ENCODE measurements at places on chromosomes 5 and 9. TPM values are rescaled to one million over a fixed set of nuclear protein-coding genes. Genes with fewer than 3 reads are reported as not detected.

- peaks cover 23% of the 10 kb centered on the region for H3K4me1 ChIP-seq
- no peaks in the 10 kb centered on the region for H3K27me3 ChIP-seq
- DNase-seq: no peak
- no peak overlapping the region for H3K27ac ChIP-seq
These were observed 95.0 kb downstream of the NR6A1 start for GRCh38 chr9:124676159-124676551.

DNA sequence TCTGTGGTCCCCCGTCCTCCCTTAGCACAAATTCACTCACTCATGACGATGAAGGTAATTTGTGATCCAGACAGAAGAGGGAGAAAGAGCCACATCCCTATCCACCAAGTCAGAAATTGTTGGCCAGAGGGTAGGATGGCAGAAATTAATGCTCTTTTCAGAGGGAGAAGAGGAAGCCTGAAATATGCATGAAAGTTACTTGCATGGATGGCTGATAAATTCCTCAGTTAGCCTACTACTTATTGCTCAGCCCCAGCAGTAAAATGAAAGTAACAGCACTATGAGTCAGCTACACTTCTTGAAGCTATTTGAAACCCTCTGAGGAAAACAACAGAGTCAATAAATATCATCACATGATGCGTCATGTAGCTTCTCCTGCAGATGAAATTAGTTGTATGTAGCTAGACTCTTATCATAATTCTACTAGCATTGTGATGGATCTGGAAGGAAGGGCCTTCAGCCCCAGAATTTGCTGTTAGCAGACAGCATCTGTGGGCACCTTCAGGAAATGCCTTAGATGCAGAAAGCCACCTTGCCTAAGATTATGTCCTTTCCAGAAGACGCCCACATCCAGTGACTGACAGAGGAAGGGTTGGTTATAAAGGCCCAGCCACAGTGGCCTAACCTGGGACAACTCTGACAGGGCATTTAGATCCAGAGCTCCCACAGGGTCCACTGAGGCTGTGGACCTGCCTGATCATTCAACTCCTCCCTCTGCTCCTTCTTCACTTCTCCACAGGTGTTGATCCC, 81.2 kb upstream of the CCDC112 start:
- no peaks in the 10 kb centered on the region for H3K27me3 ChIP-seq
- no peaks in the 10 kb centered on the region for H3K4me1 ChIP-seq
- H3K36me3 ChIP-seq: no peaks in the 10 kb centered on the region
- no peak overlapping the region for H3K4me3 ChIP-seq
- no peak for DNase-seq

DNA sequence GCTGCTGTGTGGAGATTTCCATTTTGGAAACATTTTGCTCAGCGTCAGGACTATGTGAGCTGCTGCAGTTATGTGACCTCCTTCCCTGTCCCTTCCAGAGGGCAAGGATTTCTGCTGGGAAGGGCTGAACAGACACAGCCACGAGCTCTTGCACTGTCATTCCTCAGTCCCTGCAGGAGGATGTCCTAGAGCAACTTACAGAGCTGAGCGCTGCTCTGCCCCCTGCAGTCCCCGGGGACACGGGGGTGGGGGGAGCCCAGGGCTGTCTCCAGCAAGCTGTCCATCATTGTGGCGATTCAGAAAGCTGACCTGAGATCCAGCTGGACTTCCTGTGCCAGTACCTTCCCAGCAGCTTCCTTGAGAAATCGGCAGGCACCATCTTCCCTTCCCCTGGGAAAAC, 28.0 kb upstream of the MAP1B start:
- H3K27ac ChIP-seq: no peak overlapping the region
- peaks cover 3% of the 10 kb centered on the region for H3K27me3 ChIP-seq
- H3K4me3 ChIP-seq: no peak overlapping the region
- DNase-seq: peak; percentile 11

DNA sequence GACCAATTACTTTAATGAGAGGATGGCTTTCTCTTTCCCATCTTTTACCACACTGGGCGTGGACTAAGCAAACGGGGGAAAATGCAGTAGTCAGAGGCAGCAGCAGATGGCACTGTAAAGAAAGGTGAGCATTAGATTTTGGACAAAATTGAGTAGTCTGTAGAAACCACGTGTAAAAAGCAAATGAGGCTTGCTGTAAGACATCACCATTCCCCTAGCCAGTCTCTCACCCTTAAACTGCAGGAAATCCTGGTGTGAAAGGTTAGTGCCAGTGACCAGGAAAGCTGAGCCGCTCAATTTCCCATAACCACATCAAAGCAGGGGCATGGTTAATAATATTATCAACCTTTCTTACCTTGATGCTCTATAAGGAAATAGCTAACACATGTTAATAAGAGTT, 31.8 kb downstream of the SPATA31C2 start:
- H3K4me3 ChIP-seq: no peak overlapping the region
- H3K36me3 ChIP-seq: no peaks in the 10 kb centered on the region
- no peak overlapping the region for H3K27ac ChIP-seq
- H3K27me3 ChIP-seq: no peaks in the 10 kb centered on the region
- no peaks in the 10 kb centered on the region for H3K4me1 ChIP-seq

- no peaks in the 10 kb centered on the region for H3K27me3 ChIP-seq
- no peak overlapping the region for H3K27ac ChIP-seq
- no peak overlapping the region for H3K4me3 ChIP-seq
- no peak for DNase-seq
These were observed 33.7 kb downstream of the OSTF1 start for GRCh38 chr9:75121914-75122558.

GRCh38 chr9:28899926-28900325, 1326.6 kb upstream of the C9orf72 start:
- H3K36me3 ChIP-seq: no peaks in the 10 kb centered on the region
- no peaks in the 10 kb centered on the region for H3K4me1 ChIP-seq
- DNase-seq: no peak
- no peak overlapping the region for H3K4me3 ChIP-seq

DNA sequence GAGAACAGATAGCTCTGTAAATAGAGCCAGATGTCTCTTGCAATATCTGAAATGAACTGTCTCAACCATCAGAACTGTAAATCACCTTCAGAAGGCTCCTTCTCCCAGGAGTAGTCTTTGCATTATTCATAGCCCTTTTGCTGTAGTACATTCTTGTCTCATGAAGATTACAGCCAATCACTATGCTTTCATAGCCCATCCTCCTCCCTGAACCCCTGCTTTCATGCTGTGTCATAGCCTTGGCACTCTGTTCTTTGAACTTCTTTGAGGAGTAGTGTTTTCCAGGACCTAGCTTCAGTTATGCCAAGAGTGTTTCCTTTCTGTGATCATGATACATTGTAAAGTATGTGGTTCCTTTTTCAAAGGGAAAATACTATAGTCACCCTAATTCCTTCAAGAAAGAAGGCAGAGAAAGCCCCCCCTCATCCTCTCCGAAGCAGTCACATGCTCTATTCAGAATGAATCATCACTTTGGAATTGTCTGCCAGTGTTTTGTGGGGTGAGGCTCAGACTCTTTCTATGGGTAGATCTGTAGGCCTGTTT, 61.1 kb downstream of the GRIA1 start:
- H3K27ac ChIP-seq: no peak overlapping the region
- H3K4me1 ChIP-seq: no peaks in the 10 kb centered on the region
- H3K4me3 ChIP-seq: no peak overlapping the region
- H3K27me3 ChIP-seq: no peaks in the 10 kb centered on the region

DNA sequence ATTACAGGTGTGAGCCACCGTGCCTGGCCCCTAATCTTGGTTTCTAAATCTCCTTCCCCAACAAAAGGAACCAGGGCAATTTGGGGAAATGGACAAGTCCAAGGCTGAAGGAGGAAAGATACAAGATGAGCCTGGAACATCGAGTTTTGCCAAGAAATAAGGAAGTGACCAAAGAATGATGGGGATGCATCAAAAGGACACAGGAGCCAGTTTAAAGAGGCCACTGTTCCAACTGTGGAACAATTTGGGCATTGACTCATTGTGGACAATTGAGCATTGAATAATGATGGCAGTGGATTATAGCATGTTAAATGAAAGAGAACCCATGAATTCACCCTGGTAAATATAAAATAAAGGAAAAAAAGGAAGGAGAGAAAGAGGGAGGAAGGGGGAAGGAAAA, 47.5 kb downstream of the DUSP1 start:
- peaks cover 12% of the 10 kb centered on the region for H3K4me1 ChIP-seq
- no peaks in the 10 kb centered on the region for H3K36me3 ChIP-seq
- no peak overlapping the region for H3K4me3 ChIP-seq

DNA sequence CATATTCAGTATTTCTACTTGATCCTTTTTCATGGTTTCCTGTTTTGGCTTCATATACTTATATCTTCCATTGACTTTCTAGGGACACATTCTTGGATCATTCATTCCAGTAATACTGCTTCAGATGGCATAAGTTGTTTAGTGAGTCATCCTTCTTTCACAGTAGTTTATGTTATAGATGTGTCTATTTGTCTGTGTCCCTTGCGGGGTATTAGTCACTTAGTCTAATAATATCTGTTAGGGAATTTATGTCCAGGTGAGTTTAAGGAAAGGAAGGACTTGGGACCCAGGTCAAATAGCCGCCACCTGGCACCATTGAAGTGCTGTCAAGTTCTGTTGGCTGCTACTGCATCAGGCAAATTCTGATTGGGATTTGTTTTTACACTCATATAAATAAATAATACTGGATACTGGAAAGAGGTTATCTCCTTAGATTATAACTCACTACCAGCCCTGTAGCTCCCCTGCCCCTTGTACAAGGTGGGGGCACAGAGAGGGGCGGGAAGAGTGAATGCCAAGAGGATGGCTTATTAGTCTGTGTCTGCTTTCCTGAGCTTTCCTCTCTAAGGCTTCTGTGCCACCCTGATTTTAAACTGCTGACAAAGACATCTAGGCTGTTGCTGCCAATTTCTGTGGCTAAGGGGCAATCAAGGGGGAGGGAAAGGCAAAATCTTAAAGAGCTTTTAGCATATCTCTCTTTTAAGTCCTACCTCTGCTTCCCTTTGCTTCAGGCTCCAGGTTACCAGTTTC, 64.9 kb downstream of the CDC42SE2 start:
- H3K27me3 ChIP-seq: no peaks in the 10 kb centered on the region
- no peaks in the 10 kb centered on the region for H3K4me1 ChIP-seq
- no peaks in the 10 kb centered on the region for H3K36me3 ChIP-seq
- H3K4me3 ChIP-seq: no peak overlapping the region

DNA sequence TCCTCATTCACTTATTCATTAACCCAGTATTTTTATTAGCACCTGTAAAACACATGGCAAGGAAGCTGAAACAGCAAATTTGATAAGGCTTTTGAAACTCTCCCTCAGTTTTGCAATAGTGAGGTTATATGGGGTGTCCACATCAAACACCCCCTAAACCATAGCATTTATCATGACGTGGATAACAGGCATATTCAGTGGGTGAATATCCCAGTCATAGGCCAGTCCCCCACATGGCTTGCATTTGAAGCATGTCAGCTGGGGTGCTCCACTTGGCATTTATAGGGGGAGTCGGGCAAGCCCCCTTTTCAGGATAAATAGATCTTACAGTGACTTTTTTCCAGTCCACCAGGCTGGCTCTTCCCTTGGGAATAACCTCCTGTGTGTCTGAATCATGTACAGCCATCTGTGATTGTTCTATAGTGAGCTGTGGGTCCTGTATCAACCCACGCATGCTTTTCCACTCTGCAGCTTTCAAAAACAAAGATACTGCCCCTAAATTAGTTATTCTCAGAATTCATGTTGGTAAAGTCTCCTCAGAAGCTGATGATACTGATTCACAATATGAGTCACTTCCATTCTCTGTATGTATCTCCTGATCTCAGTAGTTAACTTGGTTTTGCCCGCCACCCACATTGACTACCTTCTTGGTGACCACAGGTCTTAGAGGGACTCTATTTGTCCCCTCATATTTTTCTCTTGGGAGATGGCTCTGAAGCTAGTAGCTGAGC, 84.4 kb upstream of the SPIN1 start:
- H3K4me3 ChIP-seq: no peak overlapping the region
- no peaks in the 10 kb centered on the region for H3K36me3 ChIP-seq
- H3K4me1 ChIP-seq: no peaks in the 10 kb centered on the region
- no peak overlapping the region for H3K27ac ChIP-seq
- no peaks in the 10 kb centered on the region for H3K27me3 ChIP-seq
- DNase-seq: no peak

DNA sequence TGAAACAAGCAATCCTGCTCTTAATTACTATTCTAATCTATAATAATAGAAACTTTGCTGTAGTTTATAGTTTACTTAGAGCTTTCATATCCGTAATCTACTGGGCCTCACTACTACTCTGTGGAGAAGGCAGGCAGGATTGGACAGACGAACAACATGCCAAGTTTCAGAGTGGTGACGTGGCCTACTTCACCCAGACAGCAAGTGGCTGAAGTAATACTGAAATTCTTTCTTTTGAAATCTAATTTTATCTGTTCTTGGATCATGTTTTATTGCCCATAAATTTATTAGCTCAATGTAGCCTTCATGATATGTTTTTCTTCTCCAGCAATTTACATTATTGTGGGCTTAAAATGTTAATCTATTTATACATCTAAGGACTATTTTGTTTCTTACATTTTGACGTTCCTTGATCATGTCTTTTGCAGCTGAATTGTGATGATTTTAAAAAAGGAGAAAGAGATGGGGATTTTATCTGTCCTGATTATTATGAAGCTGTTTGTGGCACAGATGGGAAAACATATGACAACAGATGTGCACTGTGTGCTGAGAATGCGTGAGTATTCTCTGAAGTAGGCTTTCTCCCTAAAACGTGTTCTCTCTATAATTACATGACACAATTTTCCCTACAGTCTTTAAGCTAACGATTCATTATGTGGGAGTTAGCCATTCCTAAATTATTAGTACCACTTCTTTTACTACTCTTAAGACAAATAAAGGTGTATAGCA, 22.4 kb downstream of the SPINK5 start:
- DNase-seq: no peak
- peaks cover 11% of the 10 kb centered on the region for H3K4me1 ChIP-seq
- no peak overlapping the region for H3K27ac ChIP-seq
- H3K36me3 ChIP-seq: no peaks in the 10 kb centered on the region
- H3K4me3 ChIP-seq: no peak overlapping the region
- no peaks in the 10 kb centered on the region for H3K27me3 ChIP-seq

- no peak for DNase-seq
- H3K36me3 ChIP-seq: no peaks in the 10 kb centered on the region
- no peak overlapping the region for H3K4me3 ChIP-seq
- H3K27ac ChIP-seq: no peak overlapping the region
- H3K4me1 ChIP-seq: no peaks in the 10 kb centered on the region
These were observed 75.4 kb downstream of the GRIA1 start for GRCh38 chr5:153565822-153566221.

DNA sequence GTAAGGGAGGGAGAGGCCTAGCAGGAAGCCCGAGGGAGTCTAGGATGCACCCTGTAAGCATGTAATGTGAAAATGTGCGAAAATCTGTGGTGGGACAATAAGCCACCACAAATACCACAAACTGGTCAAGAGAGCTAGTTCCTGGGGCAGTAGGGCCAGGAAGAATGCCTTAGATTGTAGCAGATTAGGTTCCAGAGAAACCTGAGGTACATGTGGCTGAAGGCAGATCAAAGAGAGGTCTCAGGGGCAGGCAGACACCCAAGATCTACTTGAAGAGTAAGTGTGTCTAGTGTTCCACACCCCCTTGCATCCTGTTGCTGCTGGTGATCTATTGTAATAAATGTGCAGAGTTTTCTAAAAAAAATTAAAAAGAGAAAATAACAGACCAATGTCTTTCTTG, 1677.3 kb upstream of the CDH6 start:
- no peaks in the 10 kb centered on the region for H3K27me3 ChIP-seq
- no peak overlapping the region for H3K27ac ChIP-seq
- no peak overlapping the region for H3K4me3 ChIP-seq
- no peak for DNase-seq

The LPAR1 gene
- total RNA-seq: 20.3 TPM

The MTAP gene
- 53.3 TPM for total RNA-seq

The MYO10 gene
- total RNA-seq: 67.6 TPM

The DAB2 gene
- total RNA-seq: 133 TPM

The LCN9 gene
- not detected for total RNA-seq

The CDH9 gene
- not detected for total RNA-seq

The CTXN3 gene
- not detected for total RNA-seq

The CANX gene
- total RNA-seq: 871 TPM

The DPM2 gene
- 38.7 TPM for total RNA-seq
